H7 (cell line): ENCODE measurements at places on chromosomes 13 and 19.
A peak's percentile ranks its signal among the peaks of the same experiment; 100 is the strongest.

GRCh38 chr19:12801466-12802266 lies at the start of the genes PRDX2 and THSD8:
TSS of gene PRDX2 (minus strand) at chr19:12801800. CDS start at chr19:12801261, 539 bp downstream.
TSS of gene THSD8 (plus strand) at chr19:12802069. CDS start at chr19:12802072, 3 bp downstream.
- DNase-seq, result peak; percentile 97

- peak; percentile 56 for DNase-seq
Measured at GRCh38 chr19:28793391-28794168, 419.4 kb downstream of the UQCRFS1 start.

GRCh38 chr13:59607172-59607571 lies 556.6 kb downstream of the DIAPH3 start:
- DNase-seq, result no peak

DNA sequence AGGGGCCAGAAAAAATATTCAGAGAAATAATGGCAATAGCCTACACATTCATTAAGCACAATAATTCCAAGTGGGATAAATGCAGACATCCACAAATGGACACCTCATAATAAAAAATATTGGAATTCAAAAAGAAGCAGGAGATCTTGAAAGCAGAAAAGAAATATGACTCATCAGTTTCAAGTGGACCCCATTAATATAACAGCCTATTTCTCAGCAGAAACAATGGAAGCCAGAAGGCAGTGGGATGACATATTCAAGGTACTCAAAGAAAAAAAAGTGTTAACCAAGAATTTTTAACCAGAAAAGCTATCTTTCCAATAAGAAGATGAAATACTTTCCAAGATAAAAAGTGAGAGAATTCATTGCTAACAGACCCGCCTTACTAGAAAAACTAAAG lies 48.4 kb upstream of the CYP2A13 start:
- DNase-seq, result no peak

DNA sequence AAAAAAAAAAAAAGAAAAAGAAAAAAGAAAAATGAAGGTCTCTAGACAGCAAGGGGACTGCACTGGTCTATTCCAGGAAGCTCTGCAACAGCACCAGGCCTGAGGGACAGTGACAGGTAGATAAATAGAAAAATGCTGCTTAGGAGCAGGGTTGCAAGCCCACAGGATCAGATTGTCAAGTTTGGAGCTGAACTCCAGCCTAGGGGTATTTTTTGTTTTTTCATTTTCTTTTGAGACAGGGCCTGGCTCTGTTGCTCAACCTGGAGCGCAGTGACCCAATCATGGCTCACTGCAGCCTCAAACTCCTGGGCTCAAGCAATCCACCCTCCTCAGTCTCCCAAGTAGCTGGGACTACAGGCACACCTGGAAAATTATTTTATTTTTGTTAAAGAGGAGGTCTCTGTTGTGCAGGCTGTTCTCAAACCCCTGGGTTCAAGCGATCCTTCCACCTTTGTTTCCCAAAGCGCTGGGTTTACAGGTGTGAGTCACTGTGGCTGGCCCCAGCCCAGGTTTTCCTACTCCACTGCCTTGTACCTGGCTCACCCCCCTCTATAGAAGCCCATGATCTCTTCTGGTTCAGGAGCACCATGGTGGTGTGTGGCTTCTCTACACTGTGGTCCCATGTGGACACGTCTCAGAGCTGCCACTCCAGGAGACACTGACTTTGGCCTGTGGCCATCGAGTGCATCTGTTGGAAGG lies 23.9 kb downstream of the POP4 start:
- DNase-seq, result no peak

GRCh38 chr13:34951528-34951927 lies 9.5 kb downstream of the NBEA start:
- no peak for DNase-seq

GRCh38 chr19:34363094-34363493 lies 1.9 kb upstream of the GPI start:
- peak; percentile 75 for DNase-seq

- DNase-seq, result no peak
Measured at GRCh38 chr13:40233731-40234195, 432.7 kb downstream of the FOXO1 start.

- DNase-seq, result no peak
Measured at GRCh38 chr19:29804493-29804892, 7.3 kb upstream of the CCNE1 start.

- no peak for DNase-seq
Measured at GRCh38 chr13:25175431-25175830, 3.3 kb upstream of the AMER2 start.

DNA sequence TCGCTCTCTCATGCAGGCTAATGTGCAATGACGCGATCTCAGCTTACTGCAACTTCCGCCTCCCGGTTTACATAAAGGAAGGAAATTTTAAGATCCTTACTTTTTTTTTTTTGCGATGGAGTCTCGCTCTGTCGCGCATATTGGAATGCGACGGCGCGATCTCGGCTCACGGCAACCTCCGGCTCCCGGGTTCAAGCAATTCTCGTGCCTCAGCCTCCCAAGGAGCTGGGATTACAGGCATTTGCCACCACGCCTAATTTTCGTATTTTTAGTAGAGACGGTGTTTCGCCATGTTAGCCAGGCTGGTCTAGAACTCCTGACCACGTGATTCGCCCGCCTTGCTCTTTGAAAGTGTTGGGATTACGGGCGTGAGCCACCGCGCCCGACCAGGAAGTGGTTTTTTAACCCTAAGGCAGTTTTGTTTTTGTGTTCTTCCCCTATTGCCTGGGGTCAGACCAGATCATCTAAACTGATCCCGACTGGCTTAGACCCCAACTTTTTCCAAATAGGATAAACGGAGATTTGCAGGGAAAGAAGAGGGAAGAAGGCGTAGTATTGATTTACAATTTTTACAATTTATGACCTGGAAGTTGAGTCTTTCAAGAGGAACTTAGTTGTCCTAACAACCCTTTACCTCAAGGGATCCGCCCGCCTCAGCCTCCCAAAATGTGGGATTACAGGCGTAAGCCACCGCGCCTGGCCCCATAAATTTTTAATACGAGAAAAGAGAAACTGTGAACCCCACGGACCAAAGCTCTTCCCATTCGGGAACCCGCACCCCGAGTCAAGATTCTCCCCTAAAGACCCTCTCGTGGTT lies 142.0 kb downstream of the ZNF737 start:
- DNase-seq, result peak; percentile 31

GRCh38 chr19:1786668-1787067 lies 25.4 kb downstream of the ATP8B3 start:
- no peak for DNase-seq

GRCh38 chr13:29279356-29280254 lies 315.9 kb downstream of the SLC7A1 start:
- no peak for DNase-seq

GRCh38 chr13:97539651-97540610 lies 106.0 kb downstream of the RAP2A start:
- no peak for DNase-seq

- DNase-seq, result no peak
Measured at GRCh38 chr13:97369261-97369893, 64.6 kb upstream of the RAP2A start.

GRCh38 chr19:48591021-48591420 lies 15.5 kb upstream of the SPACA4 start:
- peak; percentile 67 for DNase-seq

GRCh38 chr19:23971598-23971997 lies 56.9 kb downstream of the ZNF726 start:
- DNase-seq, result peak; percentile 6

- DNase-seq, result peak; percentile 93
Measured at GRCh38 chr19:35673121-35673804, 6.9 kb downstream of the UPK1A start.
